Left ventricle myocardium inferior (tissue), 1 donor: ENCODE measurements at places on chromosomes 7 and 10. TPM values are rescaled to one million over a fixed set of nuclear protein-coding genes. Genes with fewer than 3 reads are reported as not detected.

The ACSM6 gene
- total RNA-seq: not detected

DNA sequence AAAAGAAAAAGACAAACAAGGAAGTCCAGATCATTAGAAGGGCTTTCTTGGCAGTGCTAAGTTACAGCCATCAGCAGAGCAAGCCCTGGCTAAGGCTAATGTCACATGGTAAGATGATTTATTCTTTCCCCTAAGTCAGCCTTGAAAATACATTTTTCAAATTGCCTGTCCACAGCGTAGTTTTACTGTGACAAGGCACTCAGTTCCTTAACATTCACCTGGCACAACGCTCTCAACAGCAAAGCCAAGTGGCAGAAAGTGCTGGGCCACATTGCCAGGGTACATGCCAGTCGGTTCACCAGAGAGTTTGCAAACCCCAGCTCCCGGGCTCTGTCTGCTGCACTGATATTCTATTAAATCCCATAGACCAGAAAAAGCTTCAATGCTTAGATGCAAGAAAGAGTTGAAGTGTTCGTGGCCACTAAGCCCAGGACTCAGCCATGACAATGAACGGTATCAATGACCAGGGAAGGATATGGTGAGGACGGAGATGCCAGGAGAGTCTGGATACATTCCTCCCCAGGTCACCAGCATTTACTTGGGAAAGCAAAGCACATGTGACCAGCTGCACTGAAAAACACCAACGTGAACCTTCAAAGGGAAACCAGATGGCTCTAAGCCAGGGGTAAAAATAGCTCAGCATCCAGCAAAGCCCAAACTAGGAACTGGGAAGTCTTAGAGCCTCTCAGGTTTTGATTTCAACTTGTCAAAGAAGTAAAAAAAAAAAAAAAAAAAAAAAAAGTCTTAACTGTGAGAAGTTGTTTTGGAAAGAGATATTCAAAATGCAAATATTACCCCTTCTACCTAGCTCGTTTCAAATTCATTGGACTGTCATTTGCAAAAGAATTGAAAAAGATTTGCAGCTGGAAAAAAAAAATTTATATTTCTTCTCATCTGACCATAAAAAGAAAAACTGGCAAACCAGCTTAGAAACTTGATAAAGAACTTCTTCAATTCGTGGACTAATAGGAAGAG lies 23.9 kb upstream of the MPP7 start:
- DNase-seq: peak; percentile 23

DNA sequence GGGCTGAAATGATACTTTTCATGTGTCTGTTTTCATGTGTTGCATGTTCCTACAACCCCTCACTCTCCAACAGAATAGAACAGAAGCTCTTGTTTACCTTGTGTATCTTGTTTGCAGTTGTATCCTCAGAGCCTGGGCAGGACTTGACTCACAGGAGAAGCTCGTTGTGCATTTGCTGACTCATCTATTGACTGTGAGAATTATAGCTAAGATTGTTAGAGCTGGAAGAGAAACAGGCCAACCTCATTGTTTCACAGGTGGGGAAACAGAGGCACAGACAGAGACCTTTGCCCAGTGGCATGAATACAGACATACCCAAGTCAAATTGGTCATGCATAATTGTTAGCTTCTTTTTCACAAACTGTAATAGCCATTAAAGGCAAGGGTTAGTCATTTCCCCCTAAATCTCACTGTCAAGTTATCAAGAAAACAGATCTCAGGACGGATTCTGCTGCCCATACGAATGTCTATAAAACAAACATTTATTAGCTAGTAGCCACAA lies 4.6 kb upstream of the TSPAN15 start:
- no peak for DNase-seq

The SDK1 gene
- 1.3 TPM for total RNA-seq

DNA sequence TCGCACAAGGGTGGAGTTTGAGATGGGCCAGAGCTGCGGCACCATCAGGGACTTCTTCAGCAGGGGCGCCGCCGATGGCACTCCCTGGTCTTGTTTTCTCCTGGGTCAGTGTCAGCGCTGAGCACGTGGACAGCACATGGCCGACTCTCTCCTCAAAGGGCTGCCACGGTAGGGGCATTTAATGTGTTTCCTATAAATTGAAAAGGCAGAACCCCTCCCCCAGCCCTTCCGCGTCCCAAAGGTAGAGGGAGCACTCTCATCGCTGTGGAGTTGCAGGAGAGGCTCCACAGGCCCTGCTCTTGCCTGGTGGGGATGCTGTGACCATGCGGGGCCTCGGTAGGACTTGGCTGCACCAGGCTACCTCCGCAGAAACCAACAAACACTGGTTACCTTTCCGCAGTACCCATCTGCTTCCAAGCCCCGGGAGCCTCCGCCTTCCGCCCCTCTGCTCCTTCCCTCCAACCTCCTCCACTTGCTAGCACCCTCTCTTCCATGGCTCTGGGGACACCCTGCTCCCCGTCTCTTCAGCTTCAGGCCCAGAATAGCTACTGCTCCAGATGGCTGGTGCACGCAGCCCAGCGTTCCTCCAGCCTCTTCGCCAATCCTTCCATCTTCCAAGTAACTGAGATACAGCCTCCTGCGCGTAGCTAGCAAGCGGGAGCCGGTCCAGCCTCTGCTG lies 166.3 kb upstream of the ADCY1 start:
- DNase-seq: no peak

The PIP4K2A gene
- 12.6 TPM for total RNA-seq

- DNase-seq: no peak
These were observed 12.0 kb downstream of the JAZF1 start for GRCh38 chr7:28168393-28169158.

The MYPN gene
- 124 TPM for total RNA-seq

- DNase-seq: no peak
These were observed 527 bp upstream of the HERPUD2 start for GRCh38 chr7:35695473-35695850.

The MMP21 gene
- total RNA-seq: not detected

- no peak for DNase-seq
These were observed 14.3 kb upstream of the UBE2D1 start for GRCh38 chr10:58320351-58321049.

GRCh38 chr7:100689230-100690135 lies 4.6 kb downstream of the GIGYF1 start:
- DNase-seq: peak; percentile 17

The SLC16A12 gene
- total RNA-seq: 2.0 TPM

- DNase-seq: no peak
These were observed 8.1 kb downstream of the ABHD11 start for GRCh38 chr7:73730485-73730884.

The ZNF736 gene
- total RNA-seq: 4.1 TPM

DNA sequence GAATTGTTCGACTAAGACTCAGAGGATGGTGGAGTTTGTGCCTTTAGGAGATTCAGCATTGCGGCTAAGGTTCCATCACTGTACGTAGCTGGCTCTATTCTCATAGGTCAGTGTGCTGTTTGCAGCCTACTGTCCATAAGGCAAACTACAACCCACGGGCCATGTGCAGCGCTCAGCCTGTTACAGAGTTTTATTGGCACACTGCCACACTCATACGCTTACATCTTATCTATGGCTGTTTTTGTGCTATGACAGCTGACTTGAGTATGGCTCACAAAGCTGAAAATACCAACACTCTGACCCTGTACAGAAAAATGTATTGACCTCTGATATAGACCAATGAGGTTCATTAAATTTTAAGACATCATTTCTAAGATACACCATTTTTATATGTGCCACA lies 114.5 kb downstream of the ARID5B start:
- DNase-seq: no peak

DNA sequence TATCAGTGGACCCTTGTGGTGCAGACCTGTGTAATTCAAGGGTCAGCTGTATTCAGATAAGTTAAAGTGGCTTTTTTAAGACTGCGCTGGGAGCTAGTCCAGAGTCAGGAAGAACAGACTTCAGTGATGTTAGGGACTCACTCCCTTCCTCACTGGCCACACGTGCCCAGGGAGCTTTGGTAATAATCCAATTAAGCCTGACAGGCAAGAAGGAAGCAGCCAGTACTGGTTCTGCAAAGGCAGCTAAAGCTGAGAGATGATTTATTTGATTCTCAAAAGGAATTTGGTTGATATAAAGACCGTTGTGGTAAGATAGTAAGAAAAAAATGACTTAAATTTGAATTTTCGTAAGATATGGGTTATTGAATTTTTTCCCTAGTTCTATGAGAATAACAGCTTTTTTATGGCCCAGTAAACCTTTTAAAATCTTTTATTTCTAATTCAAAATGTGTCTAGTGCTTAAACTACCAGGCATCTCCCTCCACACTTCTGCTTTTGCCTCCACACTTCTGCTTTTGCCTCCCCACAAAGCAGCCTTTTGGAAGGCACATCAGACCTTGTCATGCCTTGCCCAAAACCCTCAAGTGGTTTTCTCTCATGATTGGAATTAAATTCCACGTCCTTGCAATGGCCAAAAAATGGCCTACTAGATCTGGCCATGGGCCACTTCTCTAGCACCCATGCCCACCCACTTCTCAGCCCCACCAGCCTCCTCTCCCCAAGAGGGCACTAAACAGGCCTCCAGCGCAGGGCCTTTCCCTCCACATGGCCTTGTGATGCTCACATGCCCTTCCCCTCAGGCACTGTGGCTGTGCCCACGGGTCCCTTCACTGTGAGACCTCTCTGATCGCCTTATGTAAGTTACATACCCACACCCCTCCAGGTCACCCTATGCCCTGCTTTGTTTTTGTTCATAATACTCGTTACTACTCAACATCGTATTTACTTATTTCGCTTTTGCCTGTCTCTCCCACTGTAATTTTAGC lies 92.5 kb downstream of the POU6F2 start:
- DNase-seq: no peak

The FUOM gene
- 5.1 TPM for total RNA-seq
